ENCODE measurements at places on chromosomes 6 and 20. TPM values are rescaled to one million over a fixed set of nuclear protein-coding genes. Genes with fewer than 3 reads are reported as not detected.

DNA sequence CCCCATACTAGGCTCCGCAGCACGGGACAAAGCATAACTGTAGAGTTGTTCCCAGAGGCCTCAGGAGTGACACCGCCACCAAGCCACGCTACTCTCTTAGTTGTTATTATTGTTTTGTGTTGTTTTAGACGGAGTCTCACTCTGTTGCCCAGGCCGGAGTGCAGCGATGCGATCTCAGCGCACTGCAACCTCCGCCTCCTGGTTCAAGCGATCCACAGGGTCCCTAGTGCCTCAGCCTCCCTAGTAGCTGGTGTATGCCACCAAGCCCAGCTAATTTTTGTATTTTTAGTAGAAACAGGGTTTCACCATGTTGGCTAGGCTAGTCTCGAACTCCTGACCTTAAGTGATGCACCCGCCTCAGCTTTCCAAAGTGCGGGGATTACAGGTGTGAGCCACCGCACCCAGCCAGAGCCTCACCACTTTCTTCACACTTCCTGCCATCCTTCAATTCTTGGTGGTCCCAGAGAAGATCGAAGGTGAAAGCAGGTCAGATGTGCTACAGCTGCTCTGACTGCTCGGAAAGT is 11.8 kb downstream of the RPL7L1 start:
- H3K4me3 ChIP-seq: peak overlapping the region; percentile 93
- H3K4me1 ChIP-seq: peaks cover 14% of the 10 kb centered on the region
- peaks cover 2% of the 10 kb centered on the region for H3K36me3 ChIP-seq
- H3K27ac ChIP-seq: peak overlapping the region; percentile 98
- H3K27me3 ChIP-seq: no peaks in the 10 kb centered on the region

Gene EYA2
- 1.4 TPM for total RNA-seq

DNA sequence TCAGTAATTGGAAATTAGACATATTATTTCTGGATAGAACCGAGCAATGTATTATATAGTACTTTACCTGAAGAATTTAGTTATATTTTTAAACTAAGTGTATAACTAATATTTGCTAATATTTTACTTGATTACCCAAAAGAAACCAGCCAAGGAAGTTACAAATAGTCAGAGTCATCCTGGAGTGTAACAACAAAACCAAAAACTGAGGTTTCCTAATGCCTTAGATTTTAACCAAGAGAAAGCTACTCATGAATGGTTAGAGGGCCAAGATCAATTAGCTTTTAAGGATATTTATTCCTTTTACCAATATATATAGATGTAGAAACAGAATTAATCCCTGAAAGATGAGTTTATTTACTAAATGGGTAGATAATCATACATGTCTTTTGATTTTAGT is 26.0 kb downstream of the TAB2 start:
- no peaks in the 10 kb centered on the region for H3K27me3 ChIP-seq
- no peak for DNase-seq
- H3K4me3 ChIP-seq: no peak overlapping the region
- no peaks in the 10 kb centered on the region for H3K36me3 ChIP-seq
- no peak overlapping the region for H3K27ac ChIP-seq

GRCh38 chr6:157905590-157906342 is 75.9 kb upstream of the SYNJ2 start:
- H3K4me3 ChIP-seq: no peak overlapping the region
- peaks cover 27% of the 10 kb centered on the region for H3K36me3 ChIP-seq
- DNase-seq: no peak
- H3K4me1 ChIP-seq: no peaks in the 10 kb centered on the region
- H3K27ac ChIP-seq: no peak overlapping the region

Gene ZNF337
- total RNA-seq: 15.6 TPM

DNA sequence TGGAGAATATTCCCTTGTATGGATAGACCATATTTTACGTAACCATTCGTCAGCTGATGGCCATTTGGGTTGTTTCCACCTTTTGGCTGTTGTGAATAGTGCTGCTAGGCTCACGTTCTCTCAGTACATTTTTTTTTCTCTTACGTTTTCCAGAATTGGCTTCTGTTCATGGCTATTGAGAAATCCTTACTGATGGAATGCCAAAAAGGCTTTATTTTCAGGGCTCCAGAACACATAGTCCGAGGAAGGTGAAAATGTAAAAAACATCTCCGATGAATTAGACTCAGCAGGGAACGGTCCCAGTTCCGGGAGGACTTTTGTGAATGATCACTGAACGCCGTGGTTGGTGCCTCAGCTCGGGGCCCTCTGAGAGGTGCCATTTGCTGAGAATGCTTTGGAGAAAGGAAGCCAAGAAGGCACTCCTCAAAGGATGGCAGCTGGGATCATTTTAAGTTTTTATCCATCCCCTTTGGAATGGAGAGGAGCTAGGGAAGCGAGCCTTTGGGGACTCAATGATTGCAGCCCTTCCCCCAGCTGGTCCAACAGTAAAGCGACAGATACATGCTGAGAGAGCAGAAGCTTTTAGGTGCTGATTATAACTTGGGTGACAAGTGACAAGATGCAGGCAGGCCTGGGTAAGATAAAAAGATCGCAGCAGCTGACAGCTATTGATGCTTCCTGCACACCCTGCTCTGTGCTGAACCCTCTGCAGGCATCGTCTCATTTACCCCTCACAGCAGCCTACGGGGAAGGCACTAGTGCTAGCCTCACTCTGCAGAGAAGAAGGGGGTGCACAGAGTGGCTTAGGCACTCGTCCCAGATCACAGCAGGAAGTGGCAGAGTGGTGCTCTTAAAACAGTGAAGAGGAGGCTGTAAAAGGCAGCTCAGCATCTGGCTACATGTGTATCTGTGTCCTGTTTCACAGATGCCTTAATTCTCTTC is 133.4 kb upstream of the KCNG1 start:
- DNase-seq: peak; percentile 20
- no peak overlapping the region for H3K27ac ChIP-seq
- H3K36me3 ChIP-seq: no peaks in the 10 kb centered on the region
- no peaks in the 10 kb centered on the region for H3K4me1 ChIP-seq
- peaks cover 51% of the 10 kb centered on the region for H3K27me3 ChIP-seq

DNA sequence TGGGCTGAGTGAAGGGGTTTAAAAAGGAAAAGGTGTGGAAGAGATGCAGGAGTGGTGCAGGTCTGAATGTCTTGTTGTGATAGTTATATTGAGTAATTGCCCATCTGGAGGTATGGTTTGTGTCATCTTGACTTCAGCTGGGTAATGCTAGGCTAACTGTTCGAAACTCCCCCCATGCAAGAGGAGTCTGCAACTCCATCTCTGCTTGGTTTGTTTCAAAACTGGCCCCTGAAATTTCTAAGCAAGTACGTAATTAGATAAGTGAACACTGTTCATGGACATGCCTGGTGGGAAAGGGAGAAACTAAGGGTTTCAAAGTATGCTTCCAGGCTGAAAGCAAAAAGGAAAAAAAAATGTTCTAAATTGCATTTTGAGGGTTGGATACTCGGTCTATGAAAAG is 17.1 kb downstream of the TTK start:
- H3K36me3 ChIP-seq: peaks cover 6% of the 10 kb centered on the region
- H3K27me3 ChIP-seq: no peaks in the 10 kb centered on the region
- H3K4me3 ChIP-seq: no peak overlapping the region
- peaks cover 4% of the 10 kb centered on the region for H3K4me1 ChIP-seq

Gene UBR2
- 22.2 TPM for total RNA-seq

DNA sequence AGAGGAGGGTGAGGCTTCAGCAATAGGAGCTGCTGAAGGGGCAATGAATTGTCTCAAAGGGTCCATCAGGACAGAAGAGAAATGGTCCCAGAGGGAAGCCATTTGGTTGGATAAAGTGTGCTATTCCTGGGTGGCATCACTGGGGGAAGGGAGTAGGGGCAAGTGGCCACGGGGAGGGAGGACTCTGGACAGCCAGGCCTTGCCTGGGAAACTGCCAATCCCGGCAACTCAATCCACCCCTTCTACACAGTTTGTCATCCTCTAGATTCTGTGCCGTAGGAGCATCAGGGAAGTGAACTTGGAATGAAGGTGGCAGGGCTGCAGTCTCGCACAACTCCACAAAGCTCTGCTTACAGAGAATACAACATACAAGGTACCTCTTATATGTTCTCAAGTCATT is 59.5 kb upstream of the RIPOR2 start:
- H3K27ac ChIP-seq: no peak overlapping the region
- H3K36me3 ChIP-seq: no peaks in the 10 kb centered on the region
- no peak overlapping the region for H3K4me3 ChIP-seq
- no peaks in the 10 kb centered on the region for H3K4me1 ChIP-seq
- H3K27me3 ChIP-seq: no peaks in the 10 kb centered on the region

DNA sequence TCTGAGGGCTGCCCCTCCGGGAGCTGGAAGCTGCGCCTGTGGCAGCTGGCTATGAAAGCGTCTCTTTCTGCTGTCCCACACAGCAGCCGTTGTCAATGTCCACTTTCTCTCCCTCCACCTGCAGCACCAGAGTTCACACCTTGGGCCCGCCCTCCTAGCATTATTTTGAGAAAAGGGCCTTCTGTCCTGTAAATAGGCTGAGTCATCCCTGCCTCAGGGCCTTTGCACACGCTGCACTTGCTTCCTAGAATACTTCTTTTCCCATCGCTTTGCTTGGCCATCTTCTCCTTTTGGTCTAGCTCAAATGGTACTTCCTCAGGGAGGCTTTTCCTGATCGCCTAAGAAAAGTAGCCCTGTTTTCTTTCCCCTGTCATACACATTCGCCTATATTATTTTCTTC is 69.3 kb upstream of the ZNFX1 start:
- H3K4me3 ChIP-seq: no peak overlapping the region
- no peak for DNase-seq
- H3K36me3 ChIP-seq: no peaks in the 10 kb centered on the region
- H3K27me3 ChIP-seq: peaks cover 7% of the 10 kb centered on the region
- H3K4me1 ChIP-seq: peaks cover 27% of the 10 kb centered on the region

- no peak overlapping the region for H3K4me3 ChIP-seq
- DNase-seq: no peak
- H3K27me3 ChIP-seq: peaks cover 11% of the 10 kb centered on the region
- H3K36me3 ChIP-seq: no peaks in the 10 kb centered on the region
Observed at GRCh38 chr6:31041372-31041974, 31.2 kb downstream of the MUC22 start.

Measured in astrocyte (in vitro differentiated cells and primary cell).